H7 (cell line): ENCODE measurements at places on chromosomes 12 and 14. TPM values are rescaled to one million over a fixed set of nuclear protein-coding genes. Genes with fewer than 3 reads are reported as not detected.

Gene C1QL4
- 1.1 and 3.3 TPM in 2 replicates for total RNA-seq

Gene ITPK1
- total RNA-seq, result 75.1 and 92.1 TPM in 2 replicates

Gene LMNTD1
- total RNA-seq, result 2.8 TPM in 1 of 2 replicates, not detected in the other

Gene FOXG1
- 0.04 and 0.14 TPM in 2 replicates for total RNA-seq

Gene SPIC
- total RNA-seq, result not detected in 2 replicates

Gene RASSF8
- 22.9 and 34.3 TPM in 2 replicates for total RNA-seq

Gene FOXM1
- total RNA-seq, result 64.6 and 76.9 TPM in 2 replicates

Gene TSPAN9
- 20.5 and 22.4 TPM in 2 replicates for total RNA-seq

Gene LRRC74A
- total RNA-seq, result not detected in 2 replicates

Gene COA8
- 15.8 and 17.4 TPM in 2 replicates for total RNA-seq

Gene ISCA2
- total RNA-seq, result 44.5 and 45.3 TPM in 2 replicates

Gene FITM1
- total RNA-seq, result not detected in 2 replicates

Gene OR10A7
- not detected in 2 replicates for total RNA-seq

Gene MDP1
- total RNA-seq, result 18.6 and 23.6 TPM in 2 replicates

Gene FAIM2
- total RNA-seq, result not detected in 2 replicates

Gene HCAR3
- not detected in 2 replicates for total RNA-seq

Gene OR6C76
- total RNA-seq, result not detected in 2 replicates

Gene HPD
- total RNA-seq, result 0.80 and 1.1 TPM in 2 replicates

Gene NELL2
- total RNA-seq, result 35.7 and 38.8 TPM in 2 replicates

Gene CLEC1B
- total RNA-seq, result not detected in 2 replicates

Gene C12orf75
- total RNA-seq, result 7.7 and 8.9 TPM in 2 replicates

Gene ASIC1
- 0.81 and 1.2 TPM in 2 replicates for total RNA-seq

Gene CLMN
- 4.5 and 10.5 TPM in 2 replicates for total RNA-seq

Gene FAM181A
- total RNA-seq, result not detected in 2 replicates

Gene BHLHE41
- total RNA-seq, result 0.14 and 0.33 TPM in 2 replicates
